Bladder microvascular endothelial cell (primary cell): ENCODE measurements at places on chromosomes 3 and 15. TPM values are rescaled to one million over a fixed set of nuclear protein-coding genes. Genes with fewer than 3 reads are reported as not detected.

The IGSF10 gene
- under 0.01 and 0.06 TPM in 2 replicates for total RNA-seq

The ILDR1 gene
- total RNA-seq: not detected in 2 replicates

The CEMIP gene
- 0.32 and 0.50 TPM in 2 replicates for total RNA-seq

The KCNAB1 gene
- total RNA-seq: 0.13 TPM in 1 of 2 replicates, not detected in the other

The C3orf49 gene
- total RNA-seq: not detected in 2 replicates

The ARPC4 gene
- 179 and 237 TPM in 2 replicates for total RNA-seq

The XCR1 gene
- not detected in 2 replicates for total RNA-seq
